Nephron progenitor cell (in vitro differentiated cells): ENCODE measurements at places on chromosomes 13 and 19.

DNA sequence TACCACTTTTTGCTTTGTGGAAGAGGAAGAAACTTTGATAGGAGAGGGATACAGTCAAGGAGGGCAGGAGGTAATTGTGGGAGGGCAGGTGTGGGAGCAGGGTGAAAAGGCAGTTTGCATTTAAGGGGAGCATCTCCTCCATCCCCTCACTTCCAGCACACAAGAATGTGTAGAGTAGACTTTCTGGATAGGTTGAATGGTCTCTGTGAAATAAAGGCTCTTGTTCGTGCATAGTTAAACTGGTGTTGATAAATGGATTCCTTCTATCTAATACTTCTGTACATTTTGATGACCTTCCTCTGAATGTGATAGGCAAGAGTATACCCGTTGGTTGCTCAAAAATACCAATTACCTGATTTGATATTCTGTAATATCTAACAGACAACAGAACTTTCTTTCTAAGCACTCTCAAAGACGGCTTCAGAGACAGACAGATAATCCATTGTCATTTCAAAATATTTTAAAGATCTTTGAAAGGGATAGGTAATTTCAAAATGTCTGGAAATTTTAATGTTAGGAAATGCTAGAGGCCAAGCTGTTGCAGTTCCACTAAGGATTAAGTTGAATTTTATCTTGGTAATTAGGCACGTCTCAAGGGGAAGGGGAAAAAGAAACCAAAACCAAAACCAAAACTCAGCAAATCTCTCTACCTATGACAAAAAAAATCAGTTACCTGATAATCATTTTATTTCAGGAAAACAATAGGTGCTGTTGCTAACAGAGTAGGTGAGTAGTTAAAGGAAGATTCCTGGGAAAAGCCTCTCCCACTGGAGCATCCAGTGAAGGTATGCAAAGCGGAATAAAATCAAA, 302.6 kb downstream of the COG6 start:
- H3K4me1 ChIP-seq = no peaks in the 10 kb centered on the region
- DNase-seq = no peak
- no peak overlapping the region for H3K27ac ChIP-seq
- no peaks in the 10 kb centered on the region for H3K27me3 ChIP-seq

- H3K4me1 ChIP-seq = no peaks in the 10 kb centered on the region
- no peaks in the 10 kb centered on the region for H3K27me3 ChIP-seq
- H3K27ac ChIP-seq = no peak overlapping the region
- DNase-seq = no peak
Observed at GRCh38 chr13:104327211-104327610, 1261.0 kb upstream of the SLC10A2 start.

DNA sequence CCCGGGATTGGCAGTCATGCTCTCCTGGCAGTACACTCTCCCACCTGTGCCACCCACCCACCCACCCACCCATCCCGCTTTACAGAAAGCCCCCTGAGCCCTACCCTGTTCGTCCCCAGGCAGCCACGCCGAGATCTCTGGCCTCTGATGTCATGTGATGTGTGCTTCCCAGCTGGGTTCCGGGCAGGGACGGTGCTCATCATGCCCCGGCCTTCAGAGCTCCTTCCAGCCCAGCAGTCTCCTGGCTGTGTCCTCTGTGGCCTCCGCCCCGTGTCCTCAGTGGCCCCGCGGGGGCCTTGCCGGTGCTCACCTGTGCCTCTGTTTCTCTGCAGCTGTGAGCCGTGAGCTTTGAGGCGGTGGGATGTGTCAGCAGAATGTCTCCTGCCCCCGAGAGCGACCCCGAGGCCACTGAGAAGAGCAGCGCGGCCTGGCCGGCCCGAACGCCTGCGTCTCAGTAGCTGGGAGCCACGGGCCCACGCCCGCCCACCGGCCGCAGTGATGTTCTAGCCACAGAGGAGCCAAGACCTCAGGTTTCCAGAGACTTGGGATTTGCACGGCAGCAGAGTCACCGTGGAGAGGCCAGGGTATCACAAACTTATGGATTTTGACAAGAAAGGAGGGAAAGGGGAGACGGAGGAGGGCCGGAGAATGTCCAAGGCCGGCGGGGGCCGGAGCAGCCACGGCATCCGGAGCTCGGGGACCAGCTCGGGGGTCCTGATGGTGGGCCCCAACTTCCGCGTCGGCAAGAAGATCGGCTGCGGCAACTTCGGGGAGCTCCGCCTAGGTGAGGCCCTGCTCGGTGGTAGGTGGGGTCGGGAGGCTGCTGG, 28.4 kb downstream of the CSNK1G2 start:
- peak overlapping the region; percentile 94 for H3K27ac ChIP-seq
- DNase-seq = no peak
- H3K36me3 ChIP-seq = peaks cover 21% of the 10 kb centered on the region
- H3K4me1 ChIP-seq = peaks cover 6% of the 10 kb centered on the region

GRCh38 chr19:35777961-35778360, 2.6 kb downstream of the ARHGAP33 start:
- peaks cover 19% of the 10 kb centered on the region for H3K36me3 ChIP-seq
- H3K27ac ChIP-seq = no peak overlapping the region
- H3K27me3 ChIP-seq = peaks cover 10% of the 10 kb centered on the region
- peaks cover 36% of the 10 kb centered on the region for H3K4me1 ChIP-seq
